ENCODE measurements at places on chromosomes 11 and 22.

- no peak for DNase-seq
Measured at GRCh38 chr11:8032122-8032521, 45.0 kb downstream of the EIF3F start.

GRCh38 chr11:11843211-11843621 lies 1.4 kb downstream of the USP47 start:
- DNase-seq, result no peak

DNA sequence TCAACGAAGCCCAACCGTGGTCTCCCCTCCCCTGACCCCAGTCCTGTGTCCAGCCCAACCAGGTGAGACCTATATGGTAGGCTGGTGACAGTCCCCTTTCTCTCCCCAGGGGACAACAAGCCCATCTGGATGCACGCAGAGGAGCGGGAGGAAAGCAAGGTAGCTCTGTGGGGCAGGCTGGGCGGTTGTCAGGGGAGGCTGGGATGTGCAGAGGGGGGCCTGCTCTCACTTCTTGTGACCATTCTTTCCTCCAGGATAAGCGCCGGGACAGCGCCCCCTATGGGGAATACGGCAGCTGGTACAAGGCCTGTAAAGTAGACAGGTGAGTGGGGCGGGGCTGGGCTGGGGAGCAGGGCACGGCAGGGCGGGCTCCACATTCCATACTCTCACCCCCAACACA lies 3.5 kb upstream of the RAB1B start:
- DNase-seq, result no peak

DNA sequence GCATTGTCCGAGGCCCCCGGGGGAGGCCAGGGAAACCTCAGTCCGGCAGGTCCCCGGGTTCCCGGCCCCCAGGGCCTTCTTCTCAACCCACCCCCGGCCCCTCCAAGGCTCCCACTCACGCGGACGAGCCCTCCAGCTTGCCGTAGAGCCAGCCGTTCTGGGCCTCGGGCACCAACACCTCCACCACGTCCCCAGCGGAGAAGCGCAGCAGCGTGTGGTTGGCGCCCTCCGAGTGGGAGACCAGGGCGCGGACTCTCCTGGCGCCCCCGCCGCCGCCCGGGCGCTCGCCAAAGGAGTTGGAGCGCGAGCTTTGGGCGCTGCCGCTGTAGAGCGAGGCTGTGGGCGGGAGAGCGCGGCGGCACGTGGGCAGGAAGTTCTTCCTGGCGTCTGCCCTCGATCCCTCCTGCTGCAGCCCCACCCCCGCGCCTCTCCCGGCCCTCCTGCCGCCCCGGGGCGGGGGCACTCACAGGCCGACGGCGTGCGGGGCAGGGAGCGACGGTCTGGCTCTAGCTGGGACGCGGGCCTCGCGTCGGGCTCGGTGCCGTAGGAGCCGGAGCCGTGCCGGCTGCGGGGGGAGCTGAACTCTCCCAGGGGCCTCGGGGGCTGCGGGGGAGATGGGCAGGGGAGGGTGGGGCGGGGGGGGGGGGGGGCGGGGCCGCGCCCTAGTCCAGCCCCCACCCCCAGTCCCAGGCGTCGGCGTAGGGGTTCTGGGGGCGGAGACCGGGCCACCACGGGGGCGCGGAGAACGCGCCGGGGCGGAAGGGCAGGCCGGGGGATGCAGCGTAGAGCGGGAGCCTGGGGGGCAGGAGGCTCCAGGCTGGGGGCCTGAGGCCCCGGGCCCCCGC lies 4.9 kb upstream of the SLC16A8 start:
- no peak for DNase-seq

GRCh38 chr22:50537765-50538164 lies 7.9 kb upstream of the KLHDC7B start:
- no peak for DNase-seq

DNA sequence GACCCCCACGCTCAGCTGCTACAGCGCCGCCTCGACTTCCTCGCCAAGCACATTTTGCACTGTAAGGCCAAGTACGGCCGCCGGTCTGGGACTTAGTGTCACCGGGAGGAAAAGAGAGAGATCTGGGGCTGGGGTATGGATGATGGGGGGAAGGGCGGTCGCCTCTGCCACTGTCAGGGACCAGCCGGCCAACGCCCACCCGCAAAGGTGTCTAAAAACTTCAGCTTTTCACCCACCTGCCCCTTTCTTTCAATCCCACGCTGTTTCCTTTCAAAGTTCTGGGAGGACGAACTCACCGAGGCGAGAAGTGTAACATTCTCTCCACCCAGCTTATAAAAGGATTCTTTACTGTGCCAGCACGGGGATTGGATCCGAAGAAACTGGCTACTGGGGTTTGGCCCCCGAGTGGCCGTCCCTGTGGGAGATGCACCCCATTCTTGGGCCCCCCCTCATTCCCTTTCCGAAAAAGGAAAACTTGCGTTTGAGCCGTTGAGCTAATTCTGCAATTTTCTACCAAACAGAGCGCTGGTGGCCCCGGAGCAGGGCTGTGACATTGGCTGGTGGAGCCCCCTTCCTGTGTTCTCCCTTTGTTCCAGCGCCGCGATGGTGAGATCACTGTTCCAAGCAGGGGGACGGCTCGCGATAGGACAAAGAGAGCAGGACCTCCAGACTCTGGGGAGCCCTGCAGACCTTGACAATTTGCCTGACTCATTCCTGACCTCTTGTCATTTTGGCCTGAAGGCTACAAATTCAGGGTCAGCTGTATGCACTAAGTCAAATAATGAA lies 1.8 kb downstream of the FJX1 start:
- DNase-seq, result no peak

GRCh38 chr11:12991426-12991825 lies 17.7 kb upstream of the RASSF10 start:
- DNase-seq, result no peak

DNA sequence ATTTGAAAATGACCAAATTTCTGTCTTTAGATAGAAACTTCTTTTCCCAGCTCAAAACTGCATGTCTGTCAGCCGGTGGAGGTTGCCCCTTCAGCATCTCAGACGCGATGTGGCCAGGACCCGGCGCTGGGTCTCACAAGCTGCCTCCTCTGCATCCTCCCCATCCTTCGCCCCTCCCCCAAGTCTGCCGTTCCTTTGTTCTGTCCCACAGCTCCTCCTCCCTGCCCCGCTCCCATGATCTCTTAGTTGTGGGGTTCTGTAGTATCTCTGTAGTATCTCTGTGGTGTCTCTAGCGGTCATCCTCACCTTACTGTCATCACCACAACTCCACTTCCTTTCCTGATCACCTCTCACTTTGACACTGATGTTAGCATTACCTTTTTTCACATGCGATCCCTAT lies 49.9 kb downstream of the TRAF6 start:
- no peak for DNase-seq

DNA sequence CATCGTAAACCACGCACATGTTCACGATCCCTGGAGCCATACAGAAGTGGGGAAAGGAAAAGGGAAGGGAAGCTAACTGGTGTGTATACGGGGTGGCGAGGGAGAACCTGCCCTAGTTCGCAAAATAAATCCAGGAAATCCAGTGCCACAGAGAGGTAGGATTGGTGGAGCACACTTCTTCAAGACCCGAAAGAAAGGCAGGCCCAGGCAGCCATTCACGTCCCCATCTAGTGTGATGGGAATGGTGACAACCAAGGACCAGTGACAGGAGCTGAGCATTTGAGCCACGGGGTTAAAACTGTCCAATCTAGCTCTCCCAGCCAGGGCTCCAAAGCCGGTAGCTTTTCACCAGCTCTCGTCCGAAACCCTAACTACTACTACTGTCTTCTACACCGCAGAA lies 53.7 kb downstream of the IGSF9B start:
- DNase-seq, result no peak

- DNase-seq, result no peak
Measured at GRCh38 chr11:125624756-125625213, at the start of gene CHEK1. Gene CHEK1, plus strand, starts transcription at chr11:125625163. Its CDS starts 1,606 bp downstream, at chr11:125626769.

GRCh38 chr22:25113316-25113721 lies 86.3 kb upstream of the CRYBB3 start:
- no peak for DNase-seq

DNA sequence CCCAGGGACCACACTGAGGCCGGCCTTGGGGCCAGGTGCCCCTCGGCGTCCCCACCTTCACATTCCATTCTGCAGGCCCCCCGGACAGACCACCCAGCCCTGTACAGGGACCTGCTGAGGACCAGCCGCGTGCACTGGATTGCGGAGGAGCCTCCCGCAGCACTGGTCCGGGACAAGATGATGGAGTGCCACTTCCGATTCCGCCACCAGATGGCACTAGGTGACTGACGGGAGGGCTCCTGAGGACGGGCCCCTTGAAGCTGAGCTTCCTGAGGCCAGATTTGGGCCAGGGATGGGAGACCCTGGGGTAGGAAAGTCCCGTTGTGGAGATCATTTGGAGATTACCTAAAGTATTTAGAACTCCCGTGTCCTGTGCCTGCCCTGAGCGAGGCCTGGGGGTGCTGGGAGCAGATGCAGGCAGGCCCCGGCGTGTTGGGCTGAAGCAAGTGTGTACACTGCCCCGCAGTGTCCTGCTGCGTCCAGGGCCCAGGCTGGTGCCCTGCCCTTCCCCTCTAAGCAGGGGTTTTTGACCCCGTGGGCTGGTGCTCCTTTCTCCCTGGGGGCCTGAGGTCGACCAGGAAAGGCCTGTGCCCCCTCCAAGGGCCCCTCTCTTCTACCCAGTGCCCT lies 20.0 kb downstream of the TRMU start:
- DNase-seq, result peak; percentile 31

- no peak for DNase-seq
Measured at GRCh38 chr11:56764976-56765375, 16.5 kb upstream of the OR9G4 start.

GRCh38 chr22:22799561-22799960 lies 88.1 kb upstream of the IGLL5 start:
- DNase-seq, result no peak

- DNase-seq, result no peak
Measured at GRCh38 chr22:22936915-22937656, 49.5 kb downstream of the IGLL5 start.

GRCh38 chr22:19331474-19331873 lies 40.0 kb upstream of the CLTCL1 start:
- DNase-seq, result no peak

All from smooth muscle cell of the brain vasculature (primary cell).